ENCODE measurements at places on chromosomes 3 and 15. TPM values are rescaled to one million over a fixed set of nuclear protein-coding genes. Genes with fewer than 3 reads are reported as not detected.

A4GNT gene
- total RNA-seq = not detected

RBPMS2 gene
- not detected for total RNA-seq

RPL39L gene
- 46.6 TPM for total RNA-seq

GCHFR gene
- total RNA-seq = 29.3 TPM

GOLGA8J gene
- total RNA-seq = not detected

FETUB gene
- total RNA-seq = 2.8 TPM

GAP43 gene
- total RNA-seq = not detected
